CD4-positive, alpha-beta T cell treated with Interleukin-4 for 4 hours (primary cell): ENCODE measurements at places on chromosomes 2 and 18.

GRCh38 chr2:201322772-201323171 is 34.4 kb downstream of the FLACC1 start:
- no peak for DNase-seq

- no peak for DNase-seq
Measured at GRCh38 chr18:24878289-24878688, 417.9 kb downstream of the HRH4 start.

DNA sequence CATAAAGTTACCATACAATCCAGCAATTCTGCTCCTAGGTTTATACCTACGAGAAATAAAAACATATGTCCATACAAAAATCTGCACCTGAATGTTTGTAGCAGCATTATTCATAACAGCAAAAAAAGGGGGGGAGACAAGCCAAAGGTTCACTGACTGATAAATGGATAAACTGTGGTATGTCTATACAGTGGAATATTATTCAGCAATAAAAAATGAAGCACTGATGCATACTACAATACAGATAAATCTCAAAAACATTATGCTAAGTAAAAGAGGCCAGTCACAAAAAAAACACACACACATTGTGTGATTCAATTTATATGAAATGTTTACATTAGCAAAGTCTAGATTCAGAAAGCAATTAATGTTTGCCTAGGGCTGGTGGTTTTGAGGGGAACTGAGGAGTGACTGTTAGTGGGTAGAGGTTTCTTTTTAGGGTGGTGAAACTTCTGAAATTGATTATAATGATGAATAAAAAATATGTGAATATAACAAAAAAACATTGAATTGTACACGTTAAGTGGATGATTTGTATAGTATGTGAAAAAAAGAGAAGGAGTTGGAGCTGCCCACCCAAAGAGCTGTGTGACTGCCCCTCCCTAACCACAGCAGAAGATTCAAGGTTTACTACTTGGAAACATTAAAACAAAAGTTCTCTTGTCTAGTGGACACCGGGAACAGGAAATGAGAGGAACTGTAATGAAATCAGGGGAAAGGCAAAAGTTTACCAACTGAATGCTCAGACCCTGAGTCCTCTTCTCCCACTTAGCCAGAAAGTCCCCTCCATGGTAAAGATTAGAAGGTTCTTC is 13.4 kb downstream of the COLEC12 start:
- no peak for DNase-seq

DNA sequence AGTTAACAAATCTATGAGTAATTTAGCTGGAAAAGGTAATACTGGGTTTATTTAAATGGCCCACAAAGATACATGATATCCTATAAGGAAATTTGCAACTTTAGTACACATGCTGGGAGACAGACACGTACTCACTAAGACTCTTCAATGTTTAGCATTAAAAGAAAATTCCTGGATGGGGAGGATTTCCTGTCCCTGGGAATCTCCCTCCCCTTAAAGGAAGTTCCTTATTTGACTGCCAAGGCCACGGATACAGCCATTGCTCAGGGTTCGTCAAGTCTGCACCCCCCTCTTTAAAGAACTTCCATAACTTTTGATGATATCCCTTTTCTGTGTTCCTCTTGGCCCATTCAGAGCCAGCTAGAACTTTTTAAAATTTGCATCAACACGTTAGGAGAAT is 267.6 kb downstream of the CD226 start:
- DNase-seq: no peak

DNA sequence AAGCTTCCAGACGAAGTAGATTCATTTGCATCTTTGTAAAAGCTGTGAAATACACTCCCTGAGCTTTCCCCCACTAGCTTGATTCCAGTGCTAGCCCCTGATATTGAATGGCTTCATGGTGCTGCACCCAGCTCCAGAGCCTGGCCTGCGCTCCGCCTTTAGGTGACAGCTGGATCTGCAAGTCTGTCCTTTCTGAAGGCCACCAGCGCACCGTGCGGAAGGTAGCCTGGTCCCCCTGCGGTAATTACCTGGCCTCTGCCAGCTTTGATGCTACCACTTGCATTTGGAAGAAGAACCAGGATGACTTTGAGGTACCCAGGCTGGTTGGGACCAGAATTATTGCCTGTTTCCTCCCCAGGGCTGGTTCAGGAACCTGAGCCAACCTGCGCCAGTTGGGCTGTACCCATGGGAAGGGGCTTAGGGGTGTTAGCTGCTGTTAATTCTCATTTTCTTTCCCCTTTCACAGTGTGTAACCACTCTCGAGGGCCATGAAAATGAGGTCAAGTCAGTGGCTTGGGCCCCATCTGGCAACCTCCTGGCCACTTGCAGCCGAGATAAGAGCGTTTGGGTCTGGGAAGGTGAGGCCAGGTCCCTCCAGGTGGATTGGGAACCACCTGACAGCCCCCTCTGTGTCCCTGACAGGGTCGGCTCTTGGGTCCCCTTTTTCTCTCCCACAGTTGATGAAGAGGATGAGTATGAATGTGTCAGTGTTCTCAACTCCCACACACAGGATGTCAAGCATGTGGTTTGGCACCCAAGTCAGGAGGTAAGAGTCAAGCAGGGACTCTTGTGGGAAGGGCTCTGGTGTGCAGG is 1.3 kb downstream of the CIAO1 start:
- DNase-seq: peak; percentile 37

- DNase-seq: no peak
Measured at GRCh38 chr18:1147730-1148129, 243.1 kb downstream of the ADCYAP1 start.

DNA sequence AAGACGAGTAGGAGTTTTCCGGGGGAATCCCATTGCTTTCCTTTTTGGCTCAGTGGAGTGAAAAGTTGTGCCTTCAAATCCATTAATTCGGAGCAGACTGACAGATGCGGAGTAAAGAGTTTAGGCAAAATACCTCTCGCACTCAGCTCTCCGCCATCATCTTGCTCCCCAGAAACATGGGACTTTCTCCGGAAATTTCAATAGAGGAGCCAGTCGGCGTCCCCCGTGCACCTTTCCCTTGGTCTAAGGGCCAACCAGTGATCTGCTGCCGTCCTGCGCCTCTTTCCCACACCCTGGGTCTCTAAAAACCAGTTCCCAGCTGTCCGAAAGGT is 318 bp downstream of the TYW5 start:
- DNase-seq: no peak

DNA sequence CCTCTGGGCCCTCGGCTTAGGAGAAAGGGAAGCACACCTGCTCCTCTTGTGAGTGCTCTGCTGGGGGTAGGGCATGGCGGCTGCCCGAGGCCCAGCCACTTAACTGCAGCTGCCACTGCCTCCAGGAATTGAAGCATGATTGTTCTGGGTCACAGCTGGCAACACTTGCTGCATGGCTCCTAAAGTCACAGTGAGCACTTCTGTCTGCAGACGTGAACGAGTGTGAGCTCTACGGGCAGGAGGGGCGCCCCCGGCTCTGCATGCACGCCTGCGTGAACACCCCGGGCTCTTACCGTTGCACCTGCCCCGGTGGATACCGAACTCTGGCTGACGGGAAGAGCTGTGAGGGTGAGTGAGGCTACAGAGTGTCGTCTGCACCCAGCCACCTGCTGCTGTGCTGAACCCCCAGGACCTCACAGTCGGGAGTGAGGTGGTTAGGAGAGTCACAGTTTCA is 44.4 kb downstream of the FBLN7 start:
- peak; percentile 73 for DNase-seq

GRCh38 chr2:86825693-86826381 is 35.1 kb upstream of the CD8A start:
- DNase-seq: peak; percentile 87

DNA sequence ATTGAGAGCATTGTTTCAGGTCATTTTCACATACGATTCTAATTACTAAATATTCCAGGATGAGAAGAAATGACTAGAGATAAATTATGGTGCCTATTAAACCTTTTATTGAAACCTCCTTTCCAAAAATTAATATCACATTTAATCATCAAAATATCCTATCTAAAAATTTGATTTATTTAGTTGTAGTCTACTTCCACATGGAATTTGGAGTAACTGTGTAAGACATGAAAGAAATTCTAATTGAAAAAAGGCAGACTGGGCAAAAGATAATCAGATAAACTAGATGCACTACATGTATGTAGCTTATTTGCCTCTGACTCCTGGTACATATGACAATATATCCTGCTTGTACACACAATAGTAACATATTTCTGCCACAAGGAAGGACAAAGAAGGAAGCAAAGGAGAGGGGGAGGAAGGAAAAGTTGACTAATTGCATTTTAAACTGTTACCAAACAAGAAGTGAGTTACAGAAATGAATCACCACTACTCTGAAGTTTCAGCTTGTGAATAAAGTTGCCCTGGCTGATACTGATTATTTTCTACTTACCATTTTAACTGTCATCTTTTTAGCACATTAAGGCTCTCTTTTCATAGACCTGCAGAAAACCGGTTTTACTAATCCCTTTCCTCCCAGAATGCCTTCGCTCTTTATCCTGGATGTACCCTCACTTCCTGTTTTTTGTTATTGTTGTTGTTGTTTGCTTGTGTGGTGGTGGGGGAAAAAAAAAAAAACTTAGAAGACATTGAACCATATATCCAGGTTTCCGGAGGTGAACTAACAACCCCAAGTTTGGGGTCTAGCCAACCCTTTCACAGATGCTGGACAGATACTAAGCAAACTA is 28.4 kb downstream of the NRXN1 start:
- DNase-seq: no peak

DNA sequence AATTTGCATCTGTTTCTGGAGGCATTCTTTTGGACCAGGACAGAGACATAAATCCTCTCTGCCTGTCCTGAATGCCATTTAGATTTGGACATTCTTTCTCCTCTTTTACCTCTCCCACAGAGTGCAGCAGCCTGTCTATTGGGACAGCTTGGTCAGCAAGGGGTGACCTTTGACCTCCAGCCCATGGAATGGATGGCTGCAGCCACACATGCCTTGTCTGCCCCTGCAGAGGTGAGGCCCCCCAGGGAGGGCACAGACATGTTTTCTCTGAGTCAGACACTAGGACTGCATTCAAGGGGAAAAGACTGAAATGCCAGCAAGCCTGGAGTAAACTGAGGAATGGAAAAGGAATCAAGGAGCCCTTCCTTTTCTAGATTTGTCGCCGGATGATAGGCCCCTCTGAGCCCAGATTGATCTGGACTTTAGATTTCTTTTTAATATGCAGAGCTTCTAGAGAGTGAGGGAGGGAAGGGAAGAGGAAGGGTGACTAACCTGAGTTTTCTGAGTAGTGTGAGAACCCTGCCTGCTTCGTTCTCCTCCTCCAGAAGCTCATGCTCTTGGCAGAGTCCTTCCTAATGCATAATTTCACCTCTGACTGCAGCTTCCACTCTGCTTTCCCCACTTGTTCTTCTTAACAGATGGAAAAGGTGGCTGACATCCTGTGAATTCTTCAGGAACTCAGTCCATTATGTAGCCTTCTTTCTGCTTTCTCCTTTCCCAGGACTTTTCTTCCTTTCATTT is 16.1 kb upstream of the TTLL4 start:
- DNase-seq: no peak

DNA sequence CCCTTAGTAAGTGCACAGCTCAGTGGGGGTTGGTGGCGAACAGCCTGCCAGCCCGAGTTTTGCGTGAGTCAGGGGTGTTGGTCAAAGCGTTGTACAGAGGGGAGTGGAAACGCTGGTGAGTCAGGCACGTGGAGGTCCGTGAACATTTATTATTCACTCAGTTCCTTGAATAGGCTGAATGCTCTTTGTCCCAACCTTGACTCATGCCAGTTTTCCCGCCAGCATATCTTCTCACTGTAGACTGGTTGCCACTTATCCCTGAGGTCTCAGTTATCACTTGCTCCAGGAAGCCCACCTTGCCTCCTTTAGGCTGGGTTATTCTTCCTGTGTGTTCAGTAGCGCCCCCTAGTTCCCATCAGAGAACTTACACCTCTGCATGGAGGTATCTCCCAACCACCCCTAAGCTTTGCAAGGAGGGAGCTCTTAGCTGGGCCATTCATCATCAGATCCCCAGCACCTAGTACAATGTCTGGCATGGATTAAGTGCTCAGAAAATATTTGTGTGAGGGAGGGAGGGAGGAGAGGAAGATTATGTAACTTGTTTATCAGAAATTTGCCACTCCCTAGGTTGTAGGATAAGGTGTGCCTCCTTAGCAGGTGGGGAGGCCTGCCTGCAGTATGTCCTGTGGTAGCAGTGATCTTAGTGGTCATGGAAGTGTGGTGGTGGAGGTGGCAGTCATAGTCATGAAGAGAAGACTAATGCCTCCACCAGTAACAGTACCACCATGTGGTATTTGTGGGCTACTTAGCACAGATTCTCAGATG is 72.1 kb downstream of the CABLES1 start:
- no peak for DNase-seq

DNA sequence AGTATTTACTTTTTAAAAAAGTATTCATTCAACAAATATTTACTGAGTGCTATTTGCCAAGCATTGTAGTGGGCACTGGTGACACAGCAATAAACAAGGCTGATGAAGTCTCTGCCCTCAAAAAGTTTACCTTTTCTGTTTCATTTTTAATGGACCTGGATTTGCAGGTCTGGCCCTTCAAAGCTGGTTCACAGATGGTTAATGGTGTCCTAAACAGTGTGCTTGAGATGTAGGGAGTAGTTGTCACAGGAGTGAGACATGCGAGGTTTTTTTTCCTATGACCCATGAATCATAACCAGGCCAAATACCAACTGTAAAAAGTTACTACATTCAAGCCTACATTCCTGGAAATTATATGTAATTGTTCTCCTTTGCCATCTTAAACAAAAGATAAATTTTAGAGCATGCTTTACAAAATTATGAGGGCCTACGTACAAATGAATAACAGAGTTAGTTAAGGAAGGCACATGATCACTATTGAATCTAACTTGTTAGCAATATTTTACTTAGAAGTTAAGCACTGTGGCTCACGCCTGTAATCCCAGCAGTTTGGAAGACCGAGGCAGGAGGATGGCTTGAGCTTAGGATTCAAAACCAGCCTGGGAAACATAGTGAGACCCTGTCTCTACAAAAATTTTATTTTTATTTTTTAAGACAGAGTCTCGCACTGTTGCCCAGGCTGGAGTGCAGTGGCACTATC is 223.9 kb downstream of the MBD5 start:
- no peak for DNase-seq

- DNase-seq: no peak
Measured at GRCh38 chr2:211367711-211368110, 811.3 kb downstream of the CPS1 start.

DNA sequence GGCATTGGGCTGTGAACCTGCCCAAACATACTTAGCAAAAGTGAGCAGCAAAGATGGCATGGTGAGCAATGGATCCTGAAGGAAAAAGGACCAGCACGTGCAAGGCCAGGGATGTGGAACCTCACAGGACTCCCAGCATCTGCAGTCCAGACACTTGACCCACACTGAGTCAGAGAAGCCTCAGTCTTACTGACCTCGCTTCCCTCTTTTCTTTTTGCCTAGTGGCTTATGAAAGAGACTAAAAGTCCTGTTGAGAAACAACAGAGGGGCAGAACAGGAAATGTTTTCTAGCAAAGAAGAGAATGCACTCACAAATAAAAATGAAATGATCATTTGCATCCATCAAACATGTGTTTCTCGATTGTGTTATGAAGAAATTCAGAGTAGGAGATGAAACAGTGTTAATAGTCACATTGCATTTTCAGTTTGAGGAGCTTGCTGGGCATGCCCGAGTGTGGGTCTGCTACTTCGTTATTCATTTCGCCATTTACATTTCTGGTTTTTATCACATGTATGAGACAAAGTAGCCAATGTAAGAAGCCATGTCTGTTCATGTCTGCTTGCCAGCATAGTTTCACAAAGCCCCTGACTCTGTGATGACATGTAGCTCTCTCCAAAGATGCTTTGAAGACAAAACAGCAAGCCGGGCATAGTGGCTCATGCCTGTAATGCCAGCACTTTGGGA is 118.4 kb downstream of the INO80D start:
- no peak for DNase-seq

- DNase-seq: no peak
Measured at GRCh38 chr2:160570376-160570775, 76.8 kb upstream of the RBMS1 start.
